Left ventricle myocardium inferior (tissue), 1 donor: ENCODE measurements at places on chromosomes 12 and 14.

DNA sequence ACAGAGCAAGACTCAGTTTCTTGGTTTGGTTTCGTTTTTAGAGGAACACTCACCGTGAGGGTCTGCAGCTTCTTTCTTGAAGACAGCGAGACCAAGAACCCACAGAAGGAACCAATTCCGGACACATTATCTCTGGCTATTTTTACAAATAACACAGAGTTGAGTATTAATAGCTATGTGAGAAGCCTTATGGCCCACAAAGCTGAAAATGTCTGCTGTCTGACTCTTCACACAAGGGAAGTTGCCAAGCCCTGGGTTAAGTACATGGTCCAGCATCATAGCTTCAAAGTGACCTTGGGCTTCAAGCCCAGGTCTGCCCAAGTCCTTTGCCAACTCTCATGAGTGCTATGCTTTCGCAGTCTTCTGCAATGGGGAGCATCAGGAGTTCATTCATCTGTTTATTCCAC is 2.6 kb upstream of the LGMN start:
- peak; percentile 40 for DNase-seq

- peak; percentile 43 for DNase-seq
These were observed 13.3 kb upstream of the MAP3K9 start for GRCh38 chr14:70822530-70823185.

- DNase-seq = no peak
These were observed 7.9 kb downstream of the METTL25 start for GRCh38 chr12:82366197-82366596.

- DNase-seq = no peak
These were observed 118.4 kb upstream of the NCOR2 start for GRCh38 chr12:124685689-124686369.

- no peak for DNase-seq
These were observed 73.7 kb downstream of the ANKS1B start for GRCh38 chr12:99911081-99911480.

GRCh38 chr14:65167072-65167645 is 64.8 kb upstream of the MAX start:
- no peak for DNase-seq

DNA sequence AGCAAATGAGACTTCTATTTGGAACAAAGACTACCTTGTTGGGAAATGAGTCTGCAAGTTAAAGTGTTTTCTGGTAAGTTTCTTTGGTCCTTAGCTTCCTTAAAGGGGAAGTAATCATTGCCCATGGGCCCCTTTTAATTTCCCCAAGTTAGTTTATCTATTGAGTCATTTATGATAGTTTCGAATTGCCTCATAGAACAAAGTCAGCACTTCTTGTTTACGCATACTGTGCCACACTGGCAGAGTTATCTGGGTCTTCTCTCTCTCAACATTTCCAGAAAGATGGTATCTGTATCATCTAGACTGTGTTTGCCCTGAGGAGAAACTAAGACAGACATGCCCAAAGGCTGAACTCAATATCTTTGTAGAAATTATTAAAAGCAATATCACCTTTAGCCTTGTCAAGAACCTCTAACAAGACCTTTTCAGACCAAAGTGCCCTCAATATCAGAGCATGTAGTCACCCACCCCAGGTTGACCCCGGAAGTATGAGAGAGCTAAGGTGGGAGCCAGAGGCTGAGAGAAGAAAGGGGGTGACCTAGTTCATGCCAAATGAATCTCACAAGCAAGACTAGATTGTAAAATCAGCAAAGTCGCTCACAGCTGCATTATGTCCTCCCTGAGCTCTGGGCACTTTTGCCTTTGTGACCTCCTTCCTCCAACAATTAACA is 40.0 kb downstream of the GPR65 start:
- DNase-seq = no peak

DNA sequence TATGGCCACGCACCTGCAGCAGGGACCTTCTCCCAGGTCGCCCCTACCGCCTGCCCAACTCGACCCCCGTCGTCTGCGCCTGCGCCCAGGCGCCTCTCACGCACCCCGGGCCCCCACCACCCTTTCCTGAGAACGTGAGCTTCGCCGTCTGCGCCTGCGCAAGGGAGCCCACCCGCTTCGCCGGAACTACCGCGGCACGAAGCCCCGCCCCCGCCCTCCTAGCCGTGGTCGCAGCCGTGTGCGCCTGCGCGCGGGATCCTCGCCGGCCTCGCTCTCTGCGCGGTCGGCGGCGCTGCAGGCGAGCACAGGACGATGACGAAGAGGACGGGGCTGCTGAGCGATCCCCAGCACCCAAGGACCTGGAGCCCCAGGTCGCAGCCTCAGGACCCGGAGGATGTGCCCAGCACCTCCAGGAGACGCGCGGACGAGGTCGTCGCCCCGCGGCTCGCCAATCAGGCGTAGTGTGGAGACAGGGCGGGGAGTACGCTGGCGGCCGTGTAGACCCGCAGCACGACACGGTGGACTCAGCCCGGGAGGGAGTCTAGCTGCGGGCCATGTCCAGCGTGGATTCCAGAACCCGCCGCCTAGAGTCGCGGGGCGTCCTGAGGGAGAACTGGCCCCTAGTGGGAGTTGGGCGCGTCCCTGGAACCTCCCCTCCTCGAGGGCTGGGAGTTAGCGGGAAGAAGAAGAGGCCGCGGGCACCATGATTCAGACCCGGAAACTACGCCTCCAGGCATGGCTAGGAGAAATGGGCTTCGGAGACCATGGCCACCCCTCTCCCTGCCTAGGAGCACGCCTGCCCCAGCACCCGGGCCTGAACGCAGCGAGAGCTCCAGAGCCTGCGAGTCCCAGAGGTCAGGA is 1120.8 kb upstream of the TMEM132C start:
- peak; percentile 79 for DNase-seq

- no peak for DNase-seq
These were observed 93.4 kb downstream of the CHGA start for GRCh38 chr14:93016275-93016845.

DNA sequence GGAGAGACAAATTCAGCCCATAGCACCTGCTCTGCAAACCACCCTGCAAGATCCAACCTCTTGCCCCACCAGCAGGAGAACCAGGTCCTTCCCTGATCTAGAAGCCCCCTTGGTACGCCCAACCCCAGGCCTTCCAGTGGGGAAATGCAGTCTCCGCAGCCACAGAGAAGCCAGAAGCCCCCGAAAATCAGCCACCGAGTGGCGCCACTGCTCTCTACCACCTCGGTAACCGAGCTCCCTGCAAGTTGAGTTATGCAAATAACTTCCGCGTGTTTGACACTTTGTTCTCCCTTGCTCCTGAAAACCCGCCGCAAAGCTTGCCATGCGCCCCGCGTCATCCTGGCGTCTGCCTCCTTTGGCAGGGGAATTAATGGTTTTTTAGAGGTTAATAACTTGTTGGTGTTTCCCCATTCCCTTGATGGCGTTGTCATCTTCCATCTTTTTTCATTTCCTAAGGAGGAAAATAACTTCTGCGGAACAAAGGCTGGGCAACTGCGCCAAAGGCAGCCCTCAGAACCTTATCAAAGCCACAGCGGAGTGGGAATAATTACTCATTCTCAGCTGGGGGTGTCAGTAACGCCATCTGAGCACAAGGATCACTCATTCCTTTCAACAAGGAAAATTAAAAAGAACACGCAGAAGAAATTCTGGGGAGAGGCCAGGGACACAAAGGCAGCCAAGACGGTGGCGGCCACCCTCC is 60.4 kb downstream of the FZD10 start:
- DNase-seq = no peak

- no peak for DNase-seq
These were observed 166.1 kb downstream of the FOXA1 start for GRCh38 chr14:37428954-37429353.

GRCh38 chr14:73998726-73999125 is 20.4 kb downstream of the ENTPD5 start:
- no peak for DNase-seq

DNA sequence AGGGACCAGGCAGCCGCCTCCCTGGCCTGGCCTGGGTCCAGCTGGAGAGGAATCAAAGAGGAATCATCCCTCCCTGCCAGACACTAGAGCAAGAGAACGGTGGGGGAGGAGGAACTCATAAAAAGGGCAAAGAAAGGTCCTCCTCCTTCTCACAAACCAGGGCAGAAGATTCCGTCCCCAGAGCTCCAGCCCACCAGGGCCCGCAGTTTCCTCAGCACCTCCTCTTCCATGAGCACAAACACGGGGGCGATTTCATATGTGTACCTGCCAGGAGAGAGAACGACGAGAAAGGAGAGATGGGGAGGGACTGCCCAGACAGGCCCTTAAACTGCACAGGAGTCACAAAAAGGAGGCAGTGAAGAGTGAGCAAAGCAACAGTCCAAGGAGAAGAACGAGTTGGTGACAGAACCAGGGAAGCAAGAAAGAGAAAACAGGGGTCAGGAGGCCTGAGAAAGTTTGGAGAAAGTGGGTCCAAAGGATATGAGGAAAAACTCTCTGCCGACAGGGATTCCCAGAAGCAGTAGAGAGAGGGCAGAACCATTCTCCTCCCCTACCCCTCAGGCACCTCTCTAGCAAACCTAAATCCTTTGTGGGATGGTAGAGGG is 8.7 kb upstream of the ZNF740 start:
- DNase-seq = no peak

GRCh38 chr12:94762943-94763342 is 112.6 kb upstream of the TMCC3 start:
- no peak for DNase-seq

- no peak for DNase-seq
These were observed 153.4 kb downstream of the RIMBP2 start for GRCh38 chr12:130562716-130563115.

DNA sequence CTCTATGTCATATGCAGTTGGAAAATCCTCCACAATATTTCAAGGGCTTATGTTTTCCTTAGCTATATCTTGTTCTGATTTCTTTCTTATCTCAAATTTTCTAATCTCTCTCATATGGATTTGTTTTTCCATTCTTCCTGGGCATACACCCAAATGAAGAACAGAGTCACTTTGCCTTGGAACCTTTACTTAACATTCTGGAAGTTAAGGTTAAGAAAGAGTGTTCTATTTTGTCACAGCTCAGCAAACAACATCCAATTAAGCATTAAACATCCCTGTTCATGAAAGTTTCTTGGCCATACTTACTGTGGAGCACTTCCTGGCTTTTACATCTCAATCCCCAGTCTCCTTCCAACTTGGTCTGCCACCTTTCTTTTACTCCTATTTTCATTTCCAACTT is 5.3 kb downstream of the NAV3 start:
- DNase-seq = no peak

DNA sequence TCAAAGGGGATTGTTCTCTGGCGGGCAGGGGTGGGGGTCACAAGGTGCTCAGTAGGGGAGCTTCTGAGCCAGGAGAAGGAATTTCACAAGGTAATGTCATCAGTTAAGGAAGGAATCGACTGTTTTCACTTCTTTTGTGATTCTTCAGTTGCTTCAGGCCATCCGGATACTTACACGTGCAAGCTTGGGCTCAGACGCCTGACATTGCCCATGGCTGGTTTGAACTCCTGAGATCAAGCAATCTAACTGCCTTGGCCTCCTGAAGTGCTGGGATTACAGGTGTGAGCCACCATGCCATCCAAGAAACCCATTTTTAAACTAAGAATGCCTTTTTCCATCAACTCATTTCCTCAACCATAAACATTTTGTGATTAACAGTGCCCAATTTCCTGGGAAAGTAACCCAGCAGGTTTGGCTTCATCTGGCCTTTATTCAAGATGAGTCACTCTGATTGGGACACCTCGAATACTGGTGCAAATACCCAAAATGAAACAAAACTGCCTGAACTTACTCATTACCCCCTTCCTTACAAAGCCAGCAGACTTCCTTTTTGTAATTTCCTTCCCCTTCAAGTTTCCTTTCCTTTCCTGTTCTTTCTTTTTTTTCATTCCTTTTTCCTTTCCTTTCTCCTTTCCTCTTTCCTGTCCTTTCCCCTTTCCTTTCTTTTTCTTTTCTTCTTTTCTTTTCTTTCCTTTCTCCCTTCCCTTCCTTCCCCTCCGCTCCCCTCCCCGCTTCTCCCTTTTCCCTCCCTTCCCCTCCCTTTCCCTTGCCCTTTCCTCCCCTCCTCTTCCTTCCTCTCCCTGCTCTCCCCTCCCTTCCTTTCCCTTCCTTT is 10.2 kb upstream of the RNASE10 start:
- no peak for DNase-seq

GRCh38 chr14:82003426-82003825 is 469.8 kb upstream of the SEL1L start:
- no peak for DNase-seq

- DNase-seq = no peak
These were observed 28.8 kb upstream of the GZMB start for GRCh38 chr14:24662753-24663152.

DNA sequence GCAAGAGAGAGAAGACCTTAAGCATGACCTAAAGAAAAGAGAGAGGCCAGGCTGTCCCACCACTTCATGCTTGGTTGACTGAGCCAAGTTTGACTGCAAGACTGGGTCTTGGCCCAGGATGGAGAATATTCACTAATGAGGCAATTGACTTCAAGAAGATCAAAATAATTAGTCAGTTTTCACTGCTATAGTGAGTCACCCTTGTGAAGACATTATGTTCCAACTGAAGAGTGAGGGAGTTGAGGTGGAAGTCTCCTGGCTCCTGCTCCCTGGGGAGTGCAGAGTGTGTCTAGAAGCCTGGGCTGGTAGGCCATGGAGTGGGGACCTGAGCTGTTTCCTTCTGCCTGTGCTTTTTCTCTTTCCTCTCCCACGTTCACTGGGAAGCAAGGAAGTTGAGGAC is 117.6 kb downstream of the CACNA1C start:
- DNase-seq = no peak

- no peak for DNase-seq
These were observed 8.4 kb upstream of the CALM1 start for GRCh38 chr14:90388437-90388836.

- no peak for DNase-seq
These were observed 372.5 kb upstream of the DDHD1 start for GRCh38 chr14:53525608-53526007.

- DNase-seq = no peak
These were observed 6.0 kb downstream of the DCTN2 start for GRCh38 chr12:57541001-57541400.

DNA sequence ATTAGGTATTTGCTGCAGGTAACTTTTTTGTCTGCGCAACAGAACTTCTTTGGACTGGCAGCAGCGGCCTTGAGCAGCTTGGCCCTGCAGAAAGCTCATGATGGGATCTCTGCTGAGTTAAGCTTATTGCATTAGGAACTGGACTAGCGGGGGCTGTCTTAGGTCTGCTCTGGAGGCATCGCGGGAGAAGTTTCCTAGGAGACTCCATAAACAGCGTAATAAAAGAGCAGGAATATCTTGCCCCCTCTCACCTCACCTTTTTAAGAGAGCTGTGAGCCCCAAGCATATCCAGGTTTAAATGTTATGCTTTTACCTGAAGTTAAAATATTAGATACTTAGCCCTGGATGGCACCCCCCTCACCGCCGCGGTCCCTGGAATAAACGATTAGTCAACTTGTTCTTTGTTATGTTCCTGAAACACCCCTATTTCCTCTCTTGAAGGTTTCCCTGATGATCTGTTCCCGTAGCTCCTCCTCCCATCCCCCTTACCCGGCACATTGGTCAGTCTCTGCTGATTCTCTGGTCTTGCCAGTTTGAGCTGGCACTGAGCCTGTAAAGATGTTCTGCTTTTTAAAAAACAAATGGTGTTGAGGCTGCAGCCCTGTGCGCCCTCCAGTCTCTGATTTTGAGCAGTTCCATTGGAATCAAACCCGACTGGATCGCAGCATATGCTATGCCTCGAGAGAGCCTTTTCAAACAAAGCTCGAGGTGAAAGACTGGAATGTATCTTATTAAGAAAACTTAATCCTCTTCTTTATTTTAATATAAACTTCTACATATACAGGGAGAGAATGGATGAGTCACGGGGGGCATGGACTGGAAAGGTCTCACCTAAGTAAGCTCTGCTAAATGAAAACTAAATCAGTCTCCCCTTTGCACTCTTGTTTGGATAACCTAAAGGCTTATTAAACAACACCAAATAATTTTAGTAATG is 1.9 kb downstream of the MLXIP start:
- peak; percentile 53 for DNase-seq

- no peak for DNase-seq
These were observed 976.7 kb upstream of the TMEM132C start for GRCh38 chr12:127290251-127290650.
